ENCODE measurements at places on chromosomes 16 and 17.

GRCh38 chr17:83116311-83116771 is 36.9 kb downstream of the METRNL start:
- DNase-seq: no peak

DNA sequence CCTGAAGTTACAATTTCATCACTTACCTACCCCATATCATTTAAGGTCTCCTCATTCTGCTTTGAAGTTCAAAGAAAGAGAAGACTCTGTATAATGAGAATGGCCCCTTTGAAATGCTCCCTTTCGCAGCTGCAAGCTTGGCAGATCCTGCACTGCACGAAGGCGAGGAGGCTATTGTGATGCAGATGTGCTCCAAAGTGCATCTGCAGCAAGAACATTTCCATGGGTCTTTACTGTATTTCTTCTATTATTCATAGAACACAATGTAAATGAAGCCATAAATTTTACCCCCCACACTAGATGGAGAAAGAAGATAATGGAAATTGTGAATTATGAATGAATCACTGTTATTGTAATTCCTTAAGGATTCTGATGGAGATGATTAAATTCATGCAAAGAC is 178.7 kb downstream of the CHD9NB start:
- no peak for DNase-seq

DNA sequence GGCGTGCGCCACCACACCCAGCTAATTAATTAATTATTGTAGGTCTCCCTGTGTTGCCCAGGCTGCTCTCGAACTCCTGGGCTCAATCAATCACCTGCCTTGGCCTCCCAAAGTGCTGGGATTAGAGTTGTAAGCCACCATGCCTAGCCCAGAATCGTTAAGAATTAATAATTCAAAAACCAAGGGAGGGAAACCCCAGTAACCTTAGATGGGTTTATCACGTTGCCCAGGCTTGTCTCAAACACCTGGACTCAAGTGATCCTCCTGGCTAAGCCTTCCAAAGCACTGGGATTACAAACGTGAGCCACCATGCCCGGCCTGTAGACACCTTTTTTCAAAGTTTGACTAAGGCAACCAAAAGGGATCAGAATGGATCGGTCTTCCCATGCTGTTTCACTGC is 21.6 kb downstream of the CD300LF start:
- no peak for DNase-seq

- no peak for DNase-seq
Observed at GRCh38 chr17:46138473-46138872, 54.8 kb downstream of the KANSL1 start.

DNA sequence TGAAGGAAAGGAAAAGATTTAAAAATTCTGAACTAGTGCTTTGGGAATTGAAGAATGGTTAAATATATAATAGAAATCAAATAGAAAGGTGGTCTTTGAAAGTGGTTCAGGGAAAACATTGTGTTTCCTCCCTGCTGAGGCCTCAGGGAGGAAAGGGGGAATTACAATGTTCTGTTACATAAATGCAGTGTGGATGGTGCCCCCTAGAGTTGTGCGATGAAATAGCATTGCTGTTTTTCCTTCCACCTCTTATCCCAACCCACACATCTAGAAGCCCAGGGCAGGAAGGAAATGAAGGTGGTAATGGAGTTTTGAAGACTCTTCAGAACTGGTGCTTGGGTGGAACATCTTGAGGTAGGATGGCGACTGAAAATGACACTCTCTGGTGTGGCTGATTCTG is 6.4 kb upstream of the TOX3 start:
- no peak for DNase-seq

GRCh38 chr16:72637306-72637705 is 410.6 kb downstream of the ZFHX3 start:
- DNase-seq: no peak

DNA sequence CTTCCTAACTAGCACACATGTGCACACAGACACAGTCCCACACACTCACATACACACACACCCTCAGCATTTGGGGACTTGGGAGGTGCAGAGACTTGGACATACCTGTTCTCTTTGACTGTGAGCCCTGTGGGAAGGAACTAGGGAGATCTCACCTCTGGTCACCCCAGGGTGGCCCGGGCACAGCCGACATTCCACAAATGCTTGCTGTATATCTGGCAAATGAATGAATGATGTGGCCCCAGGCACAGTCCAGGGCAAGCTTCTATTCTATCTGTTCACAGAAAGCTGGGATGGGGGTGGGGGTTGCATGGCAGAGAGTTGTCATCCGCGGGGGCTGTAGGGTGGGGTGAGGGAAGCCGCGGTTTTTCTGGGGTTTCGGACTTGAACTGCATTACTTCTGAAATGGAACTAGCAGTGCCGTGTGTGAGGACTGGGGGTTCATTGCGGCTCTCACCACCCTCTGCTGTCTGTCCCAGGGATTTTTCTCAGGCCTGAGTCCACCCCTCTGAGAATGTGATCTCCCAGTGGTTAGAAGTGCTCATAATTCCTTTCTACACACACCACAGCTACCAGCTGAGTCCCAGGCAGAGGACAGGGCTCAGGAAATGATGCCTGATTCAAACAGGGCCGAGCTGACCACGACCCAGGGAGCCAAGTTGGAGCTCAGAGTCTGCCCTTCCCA is 3.3 kb upstream of the RIPOR1 start:
- DNase-seq: no peak

- no peak for DNase-seq
Observed at GRCh38 chr16:49688036-49688697, 167.7 kb downstream of the ZNF423 start.
